ENCODE measurements at places on chromosomes 2 and 18.
A peak's percentile ranks its signal among the peaks of the same experiment; 100 is the strongest.

DNA sequence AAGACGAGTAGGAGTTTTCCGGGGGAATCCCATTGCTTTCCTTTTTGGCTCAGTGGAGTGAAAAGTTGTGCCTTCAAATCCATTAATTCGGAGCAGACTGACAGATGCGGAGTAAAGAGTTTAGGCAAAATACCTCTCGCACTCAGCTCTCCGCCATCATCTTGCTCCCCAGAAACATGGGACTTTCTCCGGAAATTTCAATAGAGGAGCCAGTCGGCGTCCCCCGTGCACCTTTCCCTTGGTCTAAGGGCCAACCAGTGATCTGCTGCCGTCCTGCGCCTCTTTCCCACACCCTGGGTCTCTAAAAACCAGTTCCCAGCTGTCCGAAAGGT is 318 bp downstream of the TYW5 start:
- no peak for DNase-seq

- DNase-seq: peak; percentile 36
Observed at GRCh38 chr2:63581298-63581961, 6.8 kb downstream of the WDPCP start.

GRCh38 chr2:219777388-219777787 is 150.0 kb downstream of the SLC4A3 start:
- DNase-seq: no peak

DNA sequence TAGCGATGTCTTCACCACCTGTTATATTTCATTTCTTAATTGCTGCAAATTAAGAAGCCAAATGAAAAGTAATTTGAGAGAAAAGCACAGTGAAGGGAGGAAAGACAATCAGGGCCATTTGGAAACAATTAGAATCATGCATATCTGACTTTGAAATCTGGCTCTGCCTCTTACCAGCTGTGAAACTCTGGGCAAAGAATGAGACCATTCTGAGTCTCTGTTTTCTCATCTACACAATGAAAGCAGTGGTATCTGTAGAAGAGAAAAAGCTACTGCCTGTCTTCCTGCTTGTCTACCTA is 334.5 kb upstream of the CYRIA start:
- DNase-seq: no peak

- no peak for DNase-seq
Observed at GRCh38 chr2:203361495-203361894, 33.3 kb downstream of the ABI2 start.

DNA sequence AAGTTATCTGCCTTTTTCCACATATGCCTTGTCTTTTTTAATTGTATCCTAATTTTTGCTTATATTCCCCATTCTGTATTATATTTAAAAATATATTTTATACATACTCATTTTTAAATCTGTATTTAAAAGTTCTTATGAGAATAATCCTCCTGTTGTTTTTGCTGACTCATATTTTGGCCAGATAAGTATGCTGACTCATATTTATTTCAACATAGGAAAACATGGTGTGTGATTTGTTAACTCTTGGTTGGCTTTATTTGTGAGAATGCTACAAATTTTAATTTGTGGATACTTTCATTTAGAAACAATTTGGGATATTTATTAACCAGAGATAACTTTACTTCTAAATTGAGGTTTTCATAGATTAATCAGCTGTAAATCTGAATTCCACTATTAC is 587.7 kb downstream of the CPS1 start:
- no peak for DNase-seq

DNA sequence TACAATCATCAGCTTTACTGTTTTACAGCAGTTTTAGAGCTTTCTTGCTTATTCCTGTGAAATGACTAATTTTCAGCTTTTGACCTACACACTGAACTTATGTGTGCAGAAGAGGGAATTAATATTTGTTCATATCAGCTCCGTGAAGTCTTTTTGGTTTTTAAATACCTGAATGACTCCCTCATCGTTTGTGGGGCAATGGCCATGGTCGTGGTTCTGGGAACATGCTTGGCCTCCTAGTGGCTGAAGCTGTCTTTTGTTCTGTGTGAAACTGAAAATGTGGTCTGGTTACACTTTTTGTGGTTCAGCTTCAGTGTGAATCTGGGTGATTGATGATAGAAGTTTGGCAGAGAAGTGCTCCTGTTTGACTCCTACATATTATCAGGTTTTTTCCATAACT is 408.1 kb downstream of the THSD7B start:
- no peak for DNase-seq

GRCh38 chr18:3832025-3832638 is 382.2 kb downstream of the TGIF1 start:
- DNase-seq: no peak

DNA sequence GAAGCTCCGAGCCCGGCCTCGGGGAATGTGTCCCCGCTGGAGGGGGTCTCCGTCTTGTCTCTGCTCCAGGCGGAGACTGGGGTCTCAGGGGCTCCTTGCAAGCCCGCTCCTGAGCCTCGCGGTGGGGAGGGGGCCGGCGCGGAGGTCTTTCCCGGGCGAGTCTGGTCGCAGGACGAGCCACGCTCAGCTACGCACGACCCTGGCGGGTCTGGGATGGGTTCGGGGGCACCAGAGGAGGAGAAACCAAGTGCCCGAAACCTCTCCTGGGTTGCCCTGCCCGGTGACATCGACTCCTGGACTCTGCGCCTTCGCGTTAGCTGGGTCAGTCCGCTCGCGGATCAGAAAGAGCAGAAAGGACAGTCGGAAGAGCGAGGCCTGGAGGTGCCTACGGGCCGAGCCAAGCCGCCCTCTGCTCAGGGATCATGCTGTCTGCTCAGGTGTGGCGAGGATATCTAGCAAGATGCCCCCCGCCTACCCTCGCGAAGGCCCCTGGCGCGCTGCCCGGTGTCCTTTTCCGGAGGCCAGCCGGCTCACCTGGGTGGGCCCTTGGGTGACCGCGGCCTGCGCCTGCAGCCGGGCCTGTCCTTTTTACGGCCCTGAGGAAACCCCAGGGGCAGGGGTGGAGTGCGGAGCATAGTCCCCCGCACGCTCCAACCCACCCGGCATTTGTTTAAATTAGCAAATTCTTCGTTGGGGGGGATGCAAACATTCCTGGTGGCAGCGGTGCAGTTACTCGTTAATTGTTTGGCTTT is 58.7 kb downstream of the SNORC start:
- DNase-seq: no peak

DNA sequence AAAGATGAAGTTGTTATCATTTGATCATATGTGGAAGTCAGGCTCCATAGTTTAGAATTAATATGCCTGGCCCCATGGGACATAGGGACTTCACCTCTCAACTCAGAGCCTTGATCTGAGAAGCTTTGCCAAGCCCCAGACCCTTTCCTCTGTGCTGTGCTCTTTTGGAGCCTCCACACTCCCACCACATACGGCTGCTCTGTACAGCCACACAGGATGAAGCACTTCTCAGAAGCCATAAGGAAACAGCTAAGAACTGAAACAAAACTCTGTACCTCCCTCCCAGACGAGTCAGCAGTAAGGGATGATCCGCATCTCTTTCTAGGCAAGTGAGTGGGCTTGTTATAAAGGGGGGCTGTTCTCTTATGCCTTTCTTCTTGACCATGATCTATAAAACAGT is 66.5 kb downstream of the CAB39 start:
- DNase-seq: no peak
